ENCODE measurements at places on chromosomes 11 and 22.

DNA sequence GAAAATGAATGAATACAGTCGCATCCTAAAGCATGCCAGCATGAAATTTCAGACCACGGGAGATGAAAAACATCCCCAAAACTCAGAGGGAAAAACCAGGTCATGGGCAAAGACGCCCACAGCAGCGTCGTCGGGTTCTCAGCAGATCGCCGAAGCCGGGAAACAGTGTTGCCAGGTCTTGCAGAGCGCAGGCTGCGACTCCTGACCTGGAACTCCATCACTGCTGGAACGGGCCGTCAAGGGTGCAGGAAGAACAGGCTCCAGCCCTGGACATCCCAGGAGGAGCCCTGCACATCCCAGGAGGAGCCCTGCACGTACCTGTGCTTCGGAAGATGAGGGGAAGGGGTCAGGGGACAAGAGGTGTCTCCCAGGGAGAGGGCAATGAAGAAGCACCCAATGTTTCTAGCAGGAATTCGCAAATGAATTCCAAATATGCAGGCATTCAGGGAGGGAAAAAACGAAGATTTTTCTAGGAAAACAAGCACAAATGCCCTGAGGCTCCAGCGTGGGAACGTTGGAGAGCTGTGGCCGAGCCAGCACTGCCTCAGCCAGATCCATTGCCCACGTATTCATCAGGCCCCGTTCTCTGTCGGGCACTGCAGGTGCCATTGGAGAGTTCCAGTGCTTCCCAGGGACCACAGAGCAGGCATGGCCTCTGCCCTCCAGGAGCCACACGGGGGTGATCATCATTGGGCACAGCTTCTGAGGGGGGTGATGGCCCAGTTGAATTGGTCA lies 1110.4 kb downstream of the BRD1 start:
- no peak for DNase-seq

DNA sequence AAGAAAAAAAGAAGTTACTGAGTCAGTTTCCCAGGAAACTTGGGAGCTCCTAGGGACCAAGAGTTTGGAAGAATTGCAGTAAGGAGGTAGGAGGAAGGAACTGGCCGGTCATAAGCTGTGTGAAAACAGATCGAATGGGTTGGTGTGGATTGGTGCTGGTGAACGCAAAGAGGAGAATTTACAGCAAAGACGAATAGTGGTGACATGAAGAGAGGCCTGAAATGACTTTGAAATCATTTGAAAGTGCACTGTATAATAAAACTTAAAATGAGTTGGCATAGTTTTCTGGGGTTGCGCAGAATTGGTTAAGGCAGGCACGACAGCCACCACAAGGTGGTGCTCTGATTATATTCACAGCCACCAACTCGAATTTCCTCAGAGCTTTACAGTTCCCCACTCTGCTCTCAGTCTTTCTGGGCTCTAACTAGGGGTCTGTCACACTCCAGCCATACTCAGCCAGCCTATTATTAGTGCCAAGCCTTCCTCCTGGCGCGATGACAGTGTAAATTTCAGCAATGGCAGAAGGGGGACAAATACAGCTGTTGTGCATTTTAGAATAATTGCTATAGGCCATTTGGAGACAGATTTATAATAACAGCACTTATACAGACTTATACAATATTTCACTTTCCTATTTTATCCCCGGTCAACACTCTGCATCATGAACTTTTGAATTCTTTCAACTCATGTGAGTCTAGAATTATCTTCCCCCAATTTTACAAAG lies 8.3 kb upstream of the HTR3B start:
- DNase-seq: no peak

GRCh38 chr11:73521621-73522020 lies 76.3 kb downstream of the FAM168A start:
- DNase-seq: no peak

- DNase-seq: no peak
Measured at GRCh38 chr11:102465696-102466095, 13.1 kb upstream of the TMEM123 start.

GRCh38 chr11:70916351-70916750 lies 336.0 kb downstream of the SHANK2 start:
- DNase-seq: no peak

DNA sequence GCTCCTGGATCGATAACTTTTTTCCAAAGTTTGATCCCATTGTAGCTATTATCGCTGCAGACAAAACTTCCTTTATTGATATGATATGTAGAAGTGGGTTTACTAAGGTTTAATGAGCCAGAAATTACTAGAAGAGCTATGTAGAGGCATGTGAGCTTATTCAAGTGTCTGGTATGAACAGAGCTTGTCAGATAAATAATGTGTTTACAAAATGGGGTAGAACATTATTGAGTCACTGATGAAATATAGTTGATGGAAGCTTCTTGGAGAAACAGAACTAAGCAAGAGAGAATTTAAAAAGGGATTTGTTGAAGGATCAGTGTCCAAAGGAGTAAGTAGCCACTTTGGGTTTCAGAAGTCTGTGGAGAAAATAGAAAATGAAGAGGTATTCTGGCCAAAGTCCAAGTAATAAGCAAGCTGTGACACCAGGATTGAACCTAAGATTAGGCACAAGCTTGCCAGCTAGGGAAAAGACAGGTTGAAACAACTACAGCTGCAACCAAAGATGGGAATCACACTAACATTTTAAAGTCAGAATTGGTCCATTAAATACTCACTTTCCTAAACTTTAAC lies 104.3 kb downstream of the MAML2 start:
- no peak for DNase-seq

DNA sequence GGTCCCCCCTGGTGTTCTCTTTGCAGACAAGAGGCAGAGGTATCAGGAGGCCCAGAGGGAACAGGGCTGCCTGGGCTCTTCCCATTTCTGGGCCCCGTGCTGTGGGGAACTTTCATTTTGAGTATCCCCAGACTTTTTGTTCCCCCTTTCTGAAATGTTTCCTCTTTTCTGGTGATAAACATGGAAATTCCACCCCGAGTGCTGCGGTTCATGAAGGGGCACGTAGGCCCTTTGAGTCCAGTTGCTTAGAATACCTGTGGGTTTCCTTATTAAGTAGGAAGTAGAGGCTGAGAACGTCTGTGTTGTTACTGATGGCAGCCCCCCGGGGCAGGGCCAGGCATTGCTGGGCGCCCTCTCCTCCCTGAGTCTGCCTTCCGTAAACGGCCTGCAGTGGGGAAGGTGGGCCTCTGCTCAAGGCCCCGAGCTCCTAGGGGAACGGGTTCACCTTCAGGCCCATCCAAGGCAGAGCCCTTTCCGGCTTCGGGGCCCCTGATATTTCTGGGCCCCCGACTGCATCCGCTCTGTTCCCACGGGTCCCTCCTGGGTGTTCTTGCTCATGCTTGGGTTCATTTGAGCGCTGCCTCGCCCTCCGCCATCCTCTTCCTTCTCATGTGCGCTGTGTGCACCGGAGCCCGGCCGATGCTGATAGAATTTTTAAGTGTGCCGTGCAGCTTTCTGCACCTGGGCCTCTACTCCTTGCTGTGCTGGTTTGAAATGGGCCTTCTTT lies 12.0 kb downstream of the TBC1D22A start:
- no peak for DNase-seq

- DNase-seq: no peak
Measured at GRCh38 chr11:34302046-34302921, 55.5 kb downstream of the ABTB2 start.

- DNase-seq: no peak
Measured at GRCh38 chr11:24932110-24933000, 435.5 kb downstream of the LUZP2 start.

- no peak for DNase-seq
Measured at GRCh38 chr11:115745610-115746512, 241.6 kb upstream of the CADM1 start.

DNA sequence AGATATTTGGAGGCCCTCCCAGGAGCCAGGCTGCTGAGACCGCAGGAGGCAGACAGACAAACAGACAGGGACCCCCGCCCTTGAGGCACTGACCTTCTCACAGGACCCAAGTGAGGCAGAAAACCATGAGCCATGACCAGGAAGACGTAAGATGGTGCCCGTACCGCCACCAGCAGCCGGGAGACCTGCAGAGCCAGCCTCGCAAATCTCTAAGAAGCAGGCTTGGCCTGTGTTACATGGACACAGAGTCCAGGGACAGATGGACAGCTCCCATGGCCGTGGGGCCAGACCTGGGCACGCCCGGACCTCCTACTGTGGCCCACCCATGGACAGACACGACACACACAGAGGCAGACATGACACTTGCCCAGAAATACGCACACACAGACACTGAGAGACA lies 30.7 kb upstream of the TOLLIP start:
- DNase-seq: no peak

- no peak for DNase-seq
Measured at GRCh38 chr11:60978546-60979380, 7.3 kb downstream of the CD6 start.

DNA sequence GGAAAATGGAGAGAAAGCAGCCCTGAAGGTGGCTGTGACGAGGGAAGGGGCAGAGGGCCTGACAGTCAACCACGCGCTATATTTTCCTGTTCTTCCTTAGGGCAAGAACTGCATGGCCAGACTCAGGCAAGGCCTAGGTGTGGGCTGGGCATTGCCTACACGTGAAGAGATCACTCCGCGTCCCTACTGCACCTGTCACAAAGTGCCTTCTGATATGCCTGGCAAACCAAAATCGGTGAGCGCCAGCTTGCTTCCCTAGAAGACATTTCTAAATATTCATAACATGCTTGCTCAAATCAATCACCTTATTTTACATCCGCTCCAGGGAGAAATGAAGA lies 6.3 kb downstream of the TMEM121B start:
- no peak for DNase-seq

DNA sequence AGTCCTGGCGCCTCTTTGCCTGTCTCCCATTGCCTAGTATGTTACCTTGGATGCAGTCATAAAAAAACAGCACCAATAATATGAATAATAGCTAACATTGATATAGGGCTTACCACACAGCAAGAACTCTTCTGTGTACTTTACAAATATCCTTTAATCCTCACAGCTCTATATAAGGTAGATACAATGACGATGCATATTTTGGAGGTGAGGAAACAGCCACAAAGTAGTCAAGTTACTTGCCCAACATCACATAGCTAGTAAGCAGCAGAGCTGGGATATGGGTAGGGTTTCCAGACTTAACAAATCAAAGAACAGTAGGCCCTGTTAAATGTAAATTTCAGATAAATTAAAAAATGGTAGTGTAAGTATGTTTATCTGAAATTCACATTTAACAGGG lies 128.8 kb downstream of the ST3GAL4 start:
- DNase-seq: no peak

DNA sequence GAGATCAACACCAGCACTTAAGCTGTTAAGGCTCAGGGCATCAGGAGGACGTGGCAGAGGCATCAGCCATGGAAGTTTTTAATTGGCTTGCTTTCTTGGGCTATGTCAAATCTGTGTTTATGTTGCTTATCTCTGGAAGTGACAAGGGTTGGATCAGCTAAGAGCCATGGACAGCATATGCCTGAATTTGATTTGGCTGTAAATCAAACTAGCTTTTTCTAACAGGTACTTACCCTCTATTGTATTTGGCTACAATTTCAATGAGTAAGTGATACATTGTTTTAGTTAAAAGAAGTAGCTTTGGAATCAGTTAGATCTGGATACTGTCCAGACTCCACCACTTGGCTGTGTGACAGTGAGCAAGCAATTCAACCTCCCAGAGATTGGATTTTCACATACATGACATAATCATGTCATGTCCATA lies 936.6 kb downstream of the OPCML start:
- no peak for DNase-seq

GRCh38 chr11:121091492-121092152 lies 9.4 kb upstream of the TECTA start:
- DNase-seq: no peak

GRCh38 chr11:3781423-3781822 lies 15.9 kb downstream of the NUP98 start:
- no peak for DNase-seq

- no peak for DNase-seq
Measured at GRCh38 chr11:116242006-116242405, 530.8 kb downstream of the BUD13 start.

DNA sequence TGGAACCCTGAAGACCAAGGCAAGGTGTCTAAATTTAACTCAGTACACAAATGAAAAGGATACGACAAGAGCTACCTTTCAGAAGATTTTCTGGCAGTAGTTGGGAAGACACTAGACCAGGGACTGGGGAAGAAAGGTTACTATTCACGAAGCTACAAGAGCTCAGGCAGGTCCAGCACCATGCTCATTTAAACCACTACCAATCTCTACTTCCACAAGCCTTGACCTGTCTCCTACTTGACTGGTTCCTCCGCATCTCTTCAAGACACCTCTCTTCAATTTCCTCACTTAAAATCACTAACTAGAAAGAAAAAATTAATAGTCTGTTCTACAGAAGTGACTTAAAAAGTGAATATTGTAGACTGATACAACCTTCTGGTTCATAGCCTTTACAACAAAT lies 22.9 kb downstream of the TCF20 start:
- DNase-seq: no peak

DNA sequence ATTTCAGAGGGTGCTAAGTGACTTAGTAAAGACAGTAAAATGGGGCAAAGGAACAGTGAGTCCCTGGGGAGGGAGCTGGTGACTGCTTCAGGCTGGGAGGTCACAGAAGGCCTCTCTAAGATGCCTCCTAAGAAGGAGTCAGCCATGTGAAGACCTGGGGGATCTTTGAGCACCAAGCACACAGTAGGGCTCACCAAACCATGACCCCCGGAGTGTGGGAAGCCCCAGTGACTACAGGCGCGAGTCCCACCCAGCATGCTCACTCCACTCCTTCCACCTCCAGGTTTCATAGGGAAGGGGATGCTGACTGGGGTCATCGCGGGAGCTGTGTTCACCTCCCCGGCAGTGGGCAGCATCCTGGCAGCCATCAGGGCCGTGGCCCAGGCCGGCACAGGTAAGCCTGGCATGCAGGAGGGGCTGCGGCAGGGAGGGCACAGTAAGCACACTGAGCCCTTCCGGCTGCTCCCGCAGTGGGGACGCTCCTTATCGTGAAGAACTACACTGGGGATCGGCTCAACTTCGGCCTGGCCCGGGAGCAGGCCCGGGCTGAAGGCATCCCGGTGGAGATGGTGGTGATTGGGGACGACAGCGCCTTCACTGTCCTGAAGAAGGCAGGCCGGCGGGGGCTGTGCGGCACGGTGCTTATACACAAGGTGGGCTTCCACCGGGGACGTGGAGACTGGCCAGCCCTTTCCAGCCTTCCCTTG lies 5.9 kb downstream of the TKFC start:
- no peak for DNase-seq

GRCh38 chr11:15864026-15864805 lies 492.1 kb downstream of the SOX6 start:
- no peak for DNase-seq

GRCh38 chr11:48237727-48238126 lies 7.2 kb upstream of the OR4X2 start:
- DNase-seq: no peak

GRCh38 chr11:93959663-93960062 lies 61.5 kb upstream of the HEPHL1 start:
- no peak for DNase-seq

- DNase-seq: no peak
Measured at GRCh38 chr11:129460714-129461113, 85.1 kb downstream of the BARX2 start.
